ENCODE measurements at places on chromosomes 6 and 20. TPM values are rescaled to one million over a fixed set of nuclear protein-coding genes. Genes with fewer than 3 reads are reported as not detected.
A peak's percentile ranks its signal among the peaks of the same experiment; 100 is the strongest.

Gene CCN6
- not detected for total RNA-seq

Gene LPIN3
- total RNA-seq = 19.3 TPM

Gene RFX6
- not detected for total RNA-seq

Gene TINAG
- not detected for total RNA-seq

DNA sequence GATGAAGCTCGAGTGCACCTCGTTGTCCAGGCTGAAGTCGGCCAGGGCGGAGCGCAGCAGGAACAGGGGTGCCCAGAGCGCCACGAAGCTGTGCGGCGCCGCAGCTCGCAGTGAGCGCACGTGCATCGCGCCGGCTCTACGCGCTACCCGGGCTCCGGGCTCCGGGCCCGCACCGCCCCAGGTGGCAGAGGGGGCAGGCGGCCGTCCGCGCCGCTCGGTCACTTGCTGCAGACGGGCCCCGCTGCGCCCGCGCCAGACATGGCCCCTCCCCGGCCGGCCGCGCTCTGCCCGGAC, 497 bp downstream of the BMP7 start:
- H3K27ac ChIP-seq = no peak overlapping the region
- H3K27me3 ChIP-seq = peaks cover 33% of the 10 kb centered on the region
- peak overlapping the region; percentile 39 for H3K4me3 ChIP-seq
- no peaks in the 10 kb centered on the region for H3K36me3 ChIP-seq
- DNase-seq = no peak
- peaks cover 23% of the 10 kb centered on the region for H3K4me1 ChIP-seq

GRCh38 chr6:141337191-141337590, 795.5 kb upstream of the GJE1 start:
- H3K36me3 ChIP-seq = no peaks in the 10 kb centered on the region
- DNase-seq = no peak
- H3K4me3 ChIP-seq = no peak overlapping the region
- no peak overlapping the region for H3K27ac ChIP-seq
- H3K27me3 ChIP-seq = no peaks in the 10 kb centered on the region
- H3K4me1 ChIP-seq = no peaks in the 10 kb centered on the region

GRCh38 chr6:64732888-64733287, 974.1 kb downstream of the EYS start:
- no peaks in the 10 kb centered on the region for H3K27me3 ChIP-seq
- H3K4me3 ChIP-seq = no peak overlapping the region
- no peak overlapping the region for H3K27ac ChIP-seq
- no peaks in the 10 kb centered on the region for H3K4me1 ChIP-seq

DNA sequence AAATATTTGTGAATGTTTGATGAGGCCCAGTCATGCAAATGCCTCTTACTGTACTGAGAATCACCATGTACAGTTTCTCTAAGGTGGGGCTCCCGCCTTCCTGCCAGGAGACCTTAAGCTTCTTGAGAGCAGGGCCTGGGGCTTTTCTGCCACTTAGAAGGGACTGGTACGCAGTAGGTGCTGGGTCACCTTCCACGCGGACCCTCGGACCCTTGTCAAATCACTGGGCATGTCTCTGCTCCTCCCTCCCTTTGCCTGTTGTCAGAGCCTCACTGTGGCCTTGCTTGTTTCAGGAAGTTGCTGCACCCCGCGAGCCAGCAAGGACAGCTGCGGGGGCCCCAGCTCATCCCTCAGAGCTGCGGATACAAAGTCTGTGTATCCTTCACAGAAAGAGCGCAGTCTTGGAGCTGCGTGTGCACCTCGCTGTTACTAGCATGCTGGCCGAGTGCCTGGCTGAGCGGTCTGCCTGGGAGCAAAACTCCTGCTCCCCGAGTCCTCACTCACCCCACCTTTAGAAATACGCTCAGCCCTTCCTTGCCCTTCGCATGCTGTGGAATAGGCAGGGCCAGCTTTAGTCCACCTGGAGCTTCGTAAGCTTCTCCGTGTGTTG, 30.7 kb upstream of the IRF4 start:
- no peak overlapping the region for H3K4me3 ChIP-seq
- H3K27ac ChIP-seq = no peak overlapping the region
- DNase-seq = peak; percentile 69
- no peaks in the 10 kb centered on the region for H3K4me1 ChIP-seq
- no peaks in the 10 kb centered on the region for H3K36me3 ChIP-seq
- no peaks in the 10 kb centered on the region for H3K27me3 ChIP-seq

DNA sequence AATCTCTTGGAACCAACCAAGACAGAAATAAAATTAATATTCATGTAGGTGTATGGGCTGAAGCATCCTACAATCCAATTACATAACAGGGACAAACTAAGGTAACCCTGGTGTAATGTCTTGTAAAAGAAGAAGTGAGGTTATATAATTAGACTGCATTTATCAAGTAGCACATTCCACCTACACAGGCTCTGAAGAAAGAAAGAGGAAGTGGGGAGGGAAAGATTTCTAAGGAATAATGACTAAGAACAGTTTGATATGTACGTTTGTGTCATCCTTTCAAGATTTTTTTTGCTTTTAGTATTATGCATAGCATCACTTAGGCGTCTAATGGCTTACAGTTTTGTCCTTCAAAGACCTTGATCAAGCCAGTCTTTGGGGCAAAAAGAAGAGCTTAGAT, 139.7 kb downstream of the PLCB1 start:
- H3K4me3 ChIP-seq = no peak overlapping the region
- DNase-seq = no peak
- H3K27me3 ChIP-seq = no peaks in the 10 kb centered on the region
- no peaks in the 10 kb centered on the region for H3K36me3 ChIP-seq
- no peaks in the 10 kb centered on the region for H3K4me1 ChIP-seq
- H3K27ac ChIP-seq = no peak overlapping the region

DNA sequence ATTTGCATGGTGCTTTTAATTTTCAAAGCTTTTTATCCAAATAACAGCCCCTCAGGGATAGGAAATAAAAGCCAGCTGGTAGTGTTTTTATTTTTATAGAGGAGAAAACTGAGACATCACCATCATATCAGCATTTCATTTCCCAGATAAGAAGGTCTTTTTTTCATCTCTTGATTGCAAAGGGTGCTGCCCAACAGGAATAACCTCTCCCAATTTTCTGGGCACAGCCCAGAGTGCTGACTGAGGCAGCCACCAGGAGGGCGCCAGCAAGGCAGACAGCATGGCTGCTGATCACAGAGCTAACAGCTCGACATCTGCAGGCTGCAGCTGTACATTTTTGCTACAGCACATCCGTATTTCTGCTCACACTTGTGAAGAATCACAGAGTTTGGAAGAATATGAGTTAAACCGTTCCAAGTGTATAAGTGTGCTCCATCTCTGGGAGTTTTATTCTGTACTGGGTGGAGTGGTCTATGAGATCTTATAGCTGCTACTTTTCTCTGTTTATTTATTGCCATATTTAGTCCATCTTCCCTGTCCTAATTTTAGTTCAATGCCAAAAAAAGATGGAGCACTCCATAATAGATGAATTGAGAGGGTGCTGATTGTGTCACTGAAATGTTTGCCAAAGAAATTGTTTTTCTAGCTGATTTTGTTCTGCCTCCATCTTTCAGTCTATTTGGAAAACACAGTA, 85.5 kb upstream of the C20orf144 start:
- no peak overlapping the region for H3K27ac ChIP-seq
- no peaks in the 10 kb centered on the region for H3K27me3 ChIP-seq
- H3K36me3 ChIP-seq = no peaks in the 10 kb centered on the region
- H3K4me1 ChIP-seq = peaks cover 12% of the 10 kb centered on the region

DNA sequence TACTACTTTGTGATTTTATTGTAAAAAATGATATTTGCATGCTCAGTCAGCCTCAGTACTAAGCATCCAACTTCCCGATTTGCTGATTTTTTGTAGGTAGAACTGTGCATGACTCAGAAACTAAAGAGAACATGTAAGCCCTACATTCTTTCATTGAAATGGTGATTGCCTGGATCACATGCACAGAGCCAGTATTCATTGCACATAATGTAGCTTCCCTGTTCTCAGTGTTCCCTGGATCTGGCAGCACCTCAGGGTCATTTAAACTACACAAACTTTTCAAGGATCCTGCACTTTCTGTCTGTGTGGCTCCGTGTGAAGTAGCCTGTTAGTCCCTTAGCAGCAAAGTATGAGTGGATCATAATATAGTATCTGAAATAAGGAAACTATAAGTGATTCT, 422.9 kb upstream of the AGPAT4 start:
- H3K27ac ChIP-seq = no peak overlapping the region
- no peaks in the 10 kb centered on the region for H3K36me3 ChIP-seq
- H3K27me3 ChIP-seq = no peaks in the 10 kb centered on the region

DNA sequence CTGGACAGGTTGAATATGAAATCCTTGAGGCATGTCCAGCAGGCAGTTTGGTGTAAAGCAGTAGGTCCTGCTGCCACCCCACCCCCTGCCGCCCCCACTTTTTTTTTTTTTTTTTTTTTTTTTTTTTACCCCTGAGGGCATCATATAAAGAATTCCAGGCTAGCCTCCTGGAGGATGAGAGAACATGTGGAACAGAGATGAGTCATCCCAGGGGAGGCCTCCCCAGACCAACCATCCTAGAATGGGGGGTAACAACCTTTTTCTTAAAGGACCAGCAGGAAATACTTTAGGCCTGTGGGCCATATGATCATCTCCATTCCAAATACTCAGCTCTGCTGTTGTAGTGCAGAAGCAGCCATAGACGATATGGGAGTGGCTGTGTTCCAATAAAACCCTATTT, 170.9 kb downstream of the GJA10 start:
- no peaks in the 10 kb centered on the region for H3K27me3 ChIP-seq
- DNase-seq = no peak
- no peaks in the 10 kb centered on the region for H3K4me1 ChIP-seq
- H3K27ac ChIP-seq = no peak overlapping the region

Data from sigmoid colon (tissue), 7 donors.